ENCODE measurements at places on chromosomes 7 and 10.

DNA sequence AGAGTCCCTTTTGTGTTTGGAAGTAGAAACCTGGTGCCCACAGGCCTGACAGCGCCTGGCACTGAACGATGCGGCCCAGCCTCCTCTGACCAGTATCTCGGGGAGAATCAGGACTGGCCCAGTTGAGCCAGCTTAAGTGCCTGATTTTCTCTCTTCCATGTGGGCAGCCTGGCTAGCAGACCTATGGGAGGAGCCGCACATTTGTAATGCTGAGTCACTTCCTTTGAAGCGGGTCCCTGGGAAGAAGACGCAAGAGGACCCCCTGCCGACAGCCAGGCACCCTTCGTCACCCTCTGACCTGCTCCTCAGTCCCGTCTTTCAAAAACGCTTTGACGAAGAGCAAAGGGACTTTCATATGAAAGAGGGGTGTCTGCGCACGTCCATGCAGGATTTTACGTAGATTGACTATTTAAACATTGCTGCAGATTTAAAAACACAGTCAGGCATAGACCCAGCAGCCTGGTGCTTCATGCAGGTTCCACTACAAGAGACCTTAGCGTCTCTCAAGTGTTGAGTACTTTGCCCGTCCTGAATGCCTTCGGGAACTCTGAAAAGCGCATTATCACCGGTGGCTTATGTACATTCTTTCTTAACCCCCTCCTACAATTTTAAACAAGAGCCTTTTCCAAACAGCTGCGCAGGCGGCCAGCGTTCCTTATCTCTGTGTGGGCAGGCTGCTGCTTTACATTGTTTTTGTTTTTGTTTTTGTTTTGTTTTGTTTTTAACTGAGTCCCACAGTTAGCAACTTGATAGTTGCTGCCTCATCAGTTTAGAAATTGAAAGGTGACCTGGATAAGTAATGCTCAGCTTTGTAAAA is 36.5 kb upstream of the AP5Z1 start:
- no peak for DNase-seq

- no peak for DNase-seq
Measured at GRCh38 chr10:88336334-88336733, 246.8 kb downstream of the RNLS start.

GRCh38 chr10:48805848-48806247 is 121.2 kb downstream of the WDFY4 start:
- DNase-seq: no peak

- no peak for DNase-seq
Measured at GRCh38 chr10:30454744-30455510, 20.9 kb downstream of the MAP3K8 start.

Data from activated CD8-positive, alpha-beta memory T cell treated with anti-CD3 and anti-CD28 coated beads for 1 hour (primary cell).